ENCODE measurements at places on chromosomes 7 and 10.

DNA sequence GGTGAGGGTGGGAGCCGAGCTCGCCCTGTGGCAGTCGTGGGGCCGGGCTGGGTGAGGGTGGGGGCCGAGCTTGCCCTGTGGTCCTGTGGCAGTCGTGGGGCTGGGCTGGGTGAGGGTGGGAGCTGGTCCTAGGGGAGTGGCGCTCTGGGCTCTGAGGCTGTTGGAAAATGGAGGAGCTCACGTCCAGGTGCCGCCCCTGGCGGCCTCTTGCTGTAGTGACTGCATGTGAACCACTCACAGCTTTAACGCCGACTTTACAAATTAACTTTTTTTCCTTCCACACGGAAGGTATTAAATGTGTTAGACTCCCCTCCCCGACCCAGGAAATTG lies 312.6 kb downstream of the WDR37 start:
- peak; percentile 30 for DNase-seq

GRCh38 chr7:3965794-3966395 lies 664.8 kb downstream of the SDK1 start:
- no peak for DNase-seq

GRCh38 chr10:68781613-68782574 lies 45.4 kb upstream of the STOX1 start:
- DNase-seq = no peak

DNA sequence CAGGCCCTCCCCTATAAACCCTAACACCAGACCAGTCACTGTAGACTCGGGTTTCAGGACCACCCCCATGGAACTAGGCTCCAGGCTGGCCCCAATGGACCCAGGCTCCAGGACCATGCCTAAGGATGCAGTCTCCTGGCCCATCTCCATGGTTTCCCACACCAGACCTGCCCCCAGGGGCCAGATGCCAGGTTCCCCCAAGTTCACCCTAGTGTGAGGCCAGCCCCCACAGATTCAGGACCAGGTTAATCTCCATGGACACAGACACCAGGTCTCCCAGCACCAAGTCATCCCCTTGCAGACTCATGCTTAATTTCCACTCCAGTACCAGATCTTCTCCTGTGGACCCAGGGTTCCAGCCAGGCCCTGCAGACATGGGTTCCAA lies 103.8 kb upstream of the LANCL2 start:
- DNase-seq = no peak

DNA sequence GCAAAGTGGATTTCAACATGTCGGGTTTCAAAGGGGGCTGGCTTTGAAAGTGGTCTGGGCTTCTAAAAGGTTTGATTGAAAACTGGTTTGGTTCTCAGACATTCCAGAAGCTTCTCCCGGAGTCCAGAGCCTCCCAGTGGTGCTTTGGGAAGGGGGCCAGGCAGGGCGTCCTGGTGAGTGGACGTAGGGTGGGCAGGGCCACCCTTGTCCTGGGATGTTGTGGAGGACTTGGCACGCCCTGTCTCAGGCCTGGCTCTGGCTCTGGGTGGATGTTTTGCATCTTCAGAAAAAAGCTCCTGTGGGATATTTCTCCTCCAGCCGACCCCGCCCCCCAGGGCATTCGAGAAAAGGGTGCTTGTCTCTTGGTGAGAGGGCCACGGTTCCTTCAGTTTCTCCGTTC lies 31.2 kb downstream of the GRIFIN start:
- DNase-seq = no peak

DNA sequence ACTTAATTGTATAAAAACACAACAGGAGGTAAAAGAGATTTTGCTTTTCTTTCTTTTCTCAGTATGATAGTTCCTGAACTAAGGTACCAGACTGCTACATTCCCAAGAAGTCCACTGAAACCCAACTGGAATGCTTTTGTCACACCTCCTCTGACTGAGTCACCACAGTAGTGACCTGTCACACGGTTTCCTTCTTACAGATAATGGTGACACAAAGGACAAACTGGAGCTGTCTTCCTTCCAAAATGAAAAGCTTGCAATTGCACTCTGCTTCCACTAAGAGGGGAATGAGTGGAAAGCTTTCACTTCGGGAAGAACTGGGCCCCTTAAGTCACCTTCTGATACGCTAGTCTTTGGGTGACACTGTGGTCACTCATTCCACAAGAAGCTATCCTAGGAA lies 122.2 kb downstream of the KMT2E start:
- DNase-seq = no peak

DNA sequence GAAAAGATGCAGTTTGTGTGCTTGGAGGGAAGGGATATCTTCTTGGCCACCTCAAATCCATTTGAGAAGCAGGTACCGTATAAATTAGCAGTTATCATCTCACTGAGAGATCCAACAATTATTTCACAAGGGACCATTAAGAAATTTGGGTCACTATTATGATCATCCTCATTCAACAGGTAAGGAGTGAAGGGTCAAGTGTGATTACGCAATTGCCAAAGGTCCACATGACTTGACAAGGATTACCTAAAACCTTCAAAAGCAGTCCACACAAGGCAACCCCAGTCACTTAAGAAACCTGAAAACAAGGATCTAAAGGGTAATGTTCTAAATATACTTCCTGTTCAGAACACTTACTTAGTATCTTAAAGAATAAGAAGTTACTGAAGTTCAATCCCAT lies 27.4 kb downstream of the CCDC6 start:
- DNase-seq = no peak
